Epithelial cell of proximal tubule (primary cell): ENCODE measurements at places on chromosomes 12 and 14.

GRCh38 chr12:19886639-19887064 lies 447.4 kb downstream of the AEBP2 start:
- no peak for DNase-seq

DNA sequence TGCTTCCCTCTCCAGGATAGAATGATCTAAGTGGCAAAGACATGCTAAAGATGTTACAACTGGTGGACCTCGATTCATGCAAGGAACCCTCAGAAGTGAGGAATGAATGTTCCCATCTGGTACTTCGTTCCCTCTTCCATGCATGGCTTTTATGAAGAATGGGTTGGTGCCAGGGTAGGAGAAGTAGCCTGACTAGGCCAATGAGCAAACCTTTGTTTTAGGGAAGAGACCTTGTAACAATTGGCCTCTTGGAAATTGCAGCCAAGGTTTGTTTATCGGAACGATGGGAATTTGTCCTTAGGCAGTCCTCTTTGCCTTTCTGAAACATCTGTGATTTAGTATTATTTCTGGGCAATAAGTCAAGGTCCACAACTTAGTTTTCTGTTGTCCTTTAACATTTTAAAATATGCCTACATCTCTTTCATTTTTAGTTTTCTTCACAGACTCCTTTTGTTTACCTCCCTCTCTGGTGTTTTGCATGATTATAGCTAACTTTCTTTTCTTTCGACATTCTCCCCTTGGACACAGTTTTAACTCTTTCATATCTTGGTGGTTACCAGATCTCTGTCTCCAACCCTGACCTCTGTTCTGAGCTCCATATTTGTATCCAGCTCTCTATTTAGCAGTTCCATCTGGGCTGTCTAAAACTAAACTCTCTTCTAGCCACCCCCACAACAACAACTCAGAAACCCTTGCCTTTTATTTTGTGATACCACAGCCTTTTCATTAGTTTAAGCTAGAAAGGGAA lies 70.0 kb downstream of the DIP2B start:
- no peak for DNase-seq

GRCh38 chr14:41758011-41758665 lies 151.5 kb downstream of the LRFN5 start:
- no peak for DNase-seq

DNA sequence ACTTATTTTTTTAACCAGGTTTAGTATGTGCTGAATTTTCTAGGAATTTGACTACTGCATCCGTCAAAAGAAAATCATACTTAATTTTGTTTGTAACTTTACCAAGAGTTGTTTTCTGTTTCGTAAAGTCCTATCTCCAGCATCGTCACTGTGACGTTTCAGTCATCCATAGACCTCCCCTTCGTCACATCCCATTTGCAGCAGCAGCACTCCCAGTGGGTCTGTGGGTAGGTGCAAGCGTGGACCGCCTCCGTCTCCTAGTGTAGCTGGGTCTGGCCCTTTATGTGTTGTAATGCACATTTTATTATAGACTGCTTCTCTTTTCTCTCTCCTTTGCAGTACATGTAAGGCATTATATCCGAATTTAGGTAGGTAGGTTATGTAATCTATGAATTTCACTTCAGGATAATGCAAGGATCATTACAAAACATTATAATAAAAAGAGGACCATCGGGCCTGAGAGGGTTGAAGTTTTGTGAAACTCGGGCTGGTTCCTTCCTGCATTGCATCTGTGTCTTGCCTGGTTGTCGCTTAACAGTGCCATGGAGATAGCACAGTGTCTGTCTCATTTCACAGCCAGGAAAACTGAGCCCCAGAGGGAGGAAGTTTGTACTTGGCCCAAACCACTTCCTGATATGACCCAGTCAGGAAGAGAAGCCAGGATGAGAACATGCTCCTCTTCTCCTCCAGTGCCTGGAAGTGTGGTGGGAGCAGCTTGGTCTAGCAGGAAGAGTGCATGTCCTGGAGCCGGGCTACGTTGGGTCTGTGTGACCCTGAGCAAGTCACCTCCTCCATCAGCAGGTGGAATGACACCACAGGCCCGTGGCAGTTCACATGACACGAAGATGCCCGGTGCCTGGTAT lies 41.3 kb downstream of the EVL start:
- DNase-seq = no peak

DNA sequence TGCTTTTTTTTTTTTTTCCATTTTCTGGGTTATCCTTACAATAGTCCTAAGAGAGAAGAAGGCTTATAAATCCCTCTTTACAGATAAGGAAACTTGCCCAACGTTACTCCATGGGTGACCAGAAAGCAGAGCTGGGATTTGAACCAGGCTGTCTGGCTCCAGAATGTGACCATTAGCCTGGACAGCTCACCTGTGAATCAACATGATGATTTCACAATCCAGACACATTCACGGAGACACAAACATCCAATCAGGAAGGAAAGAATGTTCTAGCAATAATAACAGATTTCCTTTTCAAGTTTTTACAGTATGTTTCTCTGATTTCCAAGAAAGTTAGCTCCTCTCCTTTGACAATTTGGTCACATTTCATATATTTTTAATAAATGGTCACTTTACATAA lies 118.3 kb downstream of the GALC start:
- no peak for DNase-seq

DNA sequence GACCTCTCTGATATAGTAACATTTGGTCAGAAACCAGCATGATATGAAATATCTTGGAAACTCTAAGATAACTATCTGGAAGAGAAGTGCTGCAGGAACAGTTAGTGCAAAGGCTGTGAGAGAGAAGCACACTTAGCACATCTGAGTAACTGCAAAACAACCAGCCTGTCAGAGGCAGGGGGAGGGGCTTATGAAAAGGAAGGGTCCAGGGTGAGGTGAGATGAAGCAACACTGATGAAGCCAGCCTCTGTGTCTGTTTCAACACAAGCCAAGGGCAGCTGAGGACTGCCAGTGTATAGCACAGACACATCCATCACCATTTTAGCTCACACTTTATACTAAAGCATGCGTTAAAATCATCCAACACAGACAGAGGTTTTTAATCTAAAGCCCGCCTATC lies 37.4 kb upstream of the OVCH1 start:
- DNase-seq = no peak

- DNase-seq = no peak
These were observed 156.8 kb downstream of the KCNA5 start for GRCh38 chr12:5200278-5201087.

DNA sequence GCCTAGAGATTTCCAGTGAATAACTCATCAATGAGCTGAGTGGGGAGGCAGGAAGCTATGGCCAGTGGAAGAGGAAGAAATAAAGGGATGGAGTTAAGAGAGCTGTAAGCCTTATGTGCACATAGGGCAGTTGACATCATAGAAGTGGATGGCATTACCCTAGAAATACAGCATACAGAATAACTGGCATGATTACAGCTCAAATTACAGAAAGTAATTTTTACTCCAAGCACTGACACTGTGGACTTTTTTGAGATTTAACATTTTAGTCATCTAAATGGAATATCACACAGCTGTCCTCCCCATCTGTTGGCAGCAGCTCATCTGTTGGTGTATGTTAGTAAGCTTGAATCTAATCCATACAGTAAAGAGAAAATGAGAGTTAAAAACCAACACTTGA lies 5.4 kb upstream of the IPO8 start:
- no peak for DNase-seq

- DNase-seq = no peak
These were observed 5.9 kb downstream of the CD163 start for GRCh38 chr12:7497661-7498060.

DNA sequence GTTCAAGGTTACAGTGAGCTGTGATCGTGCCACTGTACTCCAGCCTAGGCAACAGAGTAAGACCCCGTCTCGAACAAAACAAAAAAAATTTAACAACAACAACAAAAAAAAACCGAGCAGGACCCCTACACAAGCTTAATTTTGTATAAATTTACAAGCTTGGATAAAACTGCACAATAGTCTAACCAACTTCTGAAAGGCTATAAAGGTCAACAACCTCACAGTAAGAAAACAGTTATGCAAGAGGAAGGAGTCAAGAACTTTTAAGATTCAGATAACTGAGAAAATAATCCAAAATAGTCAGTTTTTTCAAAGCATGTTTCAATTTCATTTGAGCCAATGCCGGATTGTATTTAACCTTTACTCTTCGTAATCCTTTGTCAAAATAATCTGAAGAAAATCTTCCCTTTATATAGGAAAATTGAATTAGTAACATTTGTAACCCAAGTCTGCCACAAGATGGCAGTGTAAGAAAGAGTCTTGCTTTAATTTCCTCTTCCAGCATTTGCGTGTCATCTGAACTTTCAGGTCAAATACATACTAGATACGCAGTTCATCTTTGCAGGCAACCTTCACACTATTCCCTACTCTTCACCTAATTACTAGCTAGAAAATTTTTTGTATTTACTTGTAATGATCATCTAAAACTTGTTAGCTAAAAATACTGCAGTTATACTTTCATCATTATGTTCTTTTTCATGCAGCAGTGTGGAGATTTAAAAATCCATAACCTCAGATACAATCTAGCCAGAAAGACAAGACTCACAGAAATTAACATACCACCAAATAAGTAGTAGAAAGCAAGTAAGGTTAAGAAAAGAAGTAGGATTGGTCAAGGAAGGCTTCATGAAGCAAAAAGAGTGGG lies 5.8 kb downstream of the CCNB1IP1 start:
- no peak for DNase-seq

DNA sequence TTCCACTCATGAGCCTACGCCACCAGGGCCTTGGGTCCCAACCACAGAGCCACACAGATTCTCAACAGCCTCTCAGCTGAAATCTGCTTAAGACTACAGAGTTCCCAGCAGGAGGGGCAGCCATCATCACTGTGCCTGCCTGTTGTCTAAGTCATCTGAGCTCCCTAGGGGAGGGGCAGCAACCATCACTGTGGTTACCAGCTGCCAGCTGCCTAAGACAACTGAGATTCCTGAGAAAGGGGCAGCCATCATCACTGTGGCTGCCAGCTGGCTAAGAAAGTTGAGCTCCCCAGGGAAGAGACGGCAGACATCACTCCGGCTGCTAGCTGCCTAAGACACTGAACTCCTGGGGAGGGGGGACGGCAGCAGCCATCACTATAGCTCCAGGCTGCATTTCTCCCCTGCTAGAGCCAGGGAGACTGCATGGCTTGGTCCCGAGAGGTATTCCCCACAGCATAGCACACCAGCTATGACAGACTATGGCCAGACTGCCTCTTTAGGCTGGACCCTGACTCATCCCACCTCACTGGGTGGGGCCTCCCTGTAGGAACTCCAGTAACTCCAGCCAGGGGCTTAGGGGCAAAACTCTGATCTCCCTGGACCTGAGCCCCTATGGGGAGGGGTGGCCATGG lies 37.2 kb upstream of the C14orf132 start:
- no peak for DNase-seq

DNA sequence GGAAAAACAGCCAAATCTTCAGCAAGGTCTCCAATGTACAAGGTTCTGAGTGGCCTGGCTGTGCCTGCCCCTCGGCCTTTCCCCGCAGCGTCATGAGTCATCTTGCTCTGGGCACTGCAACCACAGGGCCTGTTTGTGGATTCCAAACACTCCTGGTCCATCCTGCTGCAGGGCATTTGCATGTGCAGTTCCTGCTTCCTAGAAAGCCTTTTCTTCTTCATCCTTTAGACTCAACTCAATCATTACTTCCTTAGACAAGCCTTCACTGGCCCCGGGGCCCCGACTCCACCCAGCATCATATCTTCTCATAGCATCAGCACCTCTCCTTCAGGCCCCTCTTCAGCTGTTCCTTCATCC lies 101.8 kb upstream of the EGLN3 start:
- DNase-seq = peak; percentile 52

DNA sequence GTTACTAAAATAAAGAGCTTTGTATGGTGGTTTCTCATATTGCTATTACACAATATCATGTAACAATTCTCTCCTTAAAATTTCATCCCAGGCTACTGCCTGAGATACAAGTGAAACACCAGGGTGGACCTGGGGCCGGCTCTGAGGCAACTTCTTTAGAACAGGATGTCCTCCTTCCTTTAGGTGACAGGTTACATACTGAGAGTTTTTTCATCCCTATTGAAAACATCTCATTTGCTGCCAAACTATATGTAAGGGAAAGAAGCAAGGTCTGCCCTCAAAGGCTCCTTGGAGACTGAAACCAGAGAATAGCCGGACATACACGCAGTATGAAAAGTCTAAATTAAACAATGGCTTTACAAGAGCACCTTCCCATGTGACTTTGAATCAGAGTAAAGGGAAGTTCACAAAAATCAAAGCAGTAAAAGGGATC lies 139.9 kb downstream of the DUSP6 start:
- DNase-seq = no peak

- no peak for DNase-seq
These were observed 71.0 kb upstream of the CFL2 start for GRCh38 chr14:34785223-34786006.

DNA sequence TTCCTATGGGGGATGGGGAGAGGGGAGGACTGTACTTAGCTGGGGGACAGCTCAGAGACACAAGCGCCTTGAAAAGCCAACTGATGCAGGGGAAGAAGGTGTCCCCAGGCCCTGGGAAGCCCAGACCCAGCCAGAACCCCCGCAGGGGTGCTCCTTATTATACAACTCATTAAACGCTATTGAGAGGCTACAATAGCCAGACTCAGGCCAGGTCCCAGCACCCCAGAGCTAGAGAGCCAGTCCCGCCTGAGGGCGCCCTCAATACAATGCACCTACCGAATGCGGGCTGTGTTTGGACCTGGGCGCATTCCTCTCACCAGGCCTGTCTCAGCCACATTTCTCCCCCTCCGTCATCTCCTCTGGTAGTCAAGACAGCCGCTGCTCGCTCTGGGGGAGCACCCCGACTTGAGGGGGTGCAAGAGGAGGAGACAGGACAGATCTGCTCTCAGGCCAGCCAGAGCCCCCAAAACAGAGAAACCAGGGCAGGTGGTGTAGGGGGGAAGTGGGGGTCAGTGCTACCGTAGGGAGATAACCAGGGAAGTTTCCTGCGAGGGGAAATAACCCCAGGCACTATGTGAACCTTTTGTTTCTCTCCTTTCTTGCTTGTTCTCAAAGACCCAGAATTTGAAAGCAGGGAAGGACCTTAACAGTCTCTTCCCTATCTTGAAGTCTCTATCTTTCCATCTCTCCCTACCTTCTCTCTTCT lies 6.1 kb upstream of the ASIC1 start:
- DNase-seq = no peak

DNA sequence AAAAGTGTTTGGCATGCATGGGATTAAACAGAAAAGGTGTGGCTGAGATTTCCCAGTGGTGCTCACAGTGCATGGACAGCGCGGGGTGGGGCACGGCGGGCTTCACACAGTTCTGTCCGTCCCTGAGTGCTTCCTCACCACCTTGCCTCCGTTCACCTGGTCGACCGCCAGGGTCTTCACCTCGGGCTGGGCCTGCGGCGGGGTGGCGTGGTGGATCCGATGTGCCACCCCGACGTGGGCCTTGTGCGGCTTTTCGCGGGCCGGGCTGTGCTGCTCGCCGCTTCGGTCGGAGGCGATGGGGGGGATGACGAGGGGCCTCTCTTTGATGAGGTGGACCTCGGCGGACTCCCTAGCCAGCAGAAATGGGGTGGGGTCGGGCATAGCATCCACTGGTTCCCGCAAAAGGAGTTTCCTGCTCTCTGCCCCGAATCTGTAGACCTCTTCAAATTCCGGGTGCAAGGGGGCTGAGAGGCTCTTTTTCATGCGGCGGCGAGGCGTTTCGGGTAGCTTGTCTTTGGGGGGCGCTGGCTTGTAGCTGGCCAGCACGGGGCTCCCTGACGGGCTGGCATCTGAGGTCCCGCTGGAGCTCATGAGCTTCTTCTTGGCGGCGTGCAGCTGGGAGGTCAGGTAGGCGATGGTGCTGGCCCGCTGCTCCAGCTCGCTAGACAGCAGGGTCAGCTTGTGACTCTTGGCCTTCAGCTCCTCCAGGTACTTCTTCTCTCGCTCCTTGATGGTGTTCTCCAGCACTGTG lies 35.5 kb downstream of the CCDC92 start:
- DNase-seq = no peak

GRCh38 chr12:77571127-77571526 lies 259.6 kb upstream of the NAV3 start:
- no peak for DNase-seq

- DNase-seq = peak; percentile 32
These were observed 156.5 kb upstream of the AMIGO2 start for GRCh38 chr12:47236109-47236714.
